Mucosa of descending colon (tissue), 3 donors: ENCODE measurements at places on chromosomes 12 and 14. TPM values are rescaled to one million over a fixed set of nuclear protein-coding genes. Genes with fewer than 3 reads are reported as not detected.

DNA sequence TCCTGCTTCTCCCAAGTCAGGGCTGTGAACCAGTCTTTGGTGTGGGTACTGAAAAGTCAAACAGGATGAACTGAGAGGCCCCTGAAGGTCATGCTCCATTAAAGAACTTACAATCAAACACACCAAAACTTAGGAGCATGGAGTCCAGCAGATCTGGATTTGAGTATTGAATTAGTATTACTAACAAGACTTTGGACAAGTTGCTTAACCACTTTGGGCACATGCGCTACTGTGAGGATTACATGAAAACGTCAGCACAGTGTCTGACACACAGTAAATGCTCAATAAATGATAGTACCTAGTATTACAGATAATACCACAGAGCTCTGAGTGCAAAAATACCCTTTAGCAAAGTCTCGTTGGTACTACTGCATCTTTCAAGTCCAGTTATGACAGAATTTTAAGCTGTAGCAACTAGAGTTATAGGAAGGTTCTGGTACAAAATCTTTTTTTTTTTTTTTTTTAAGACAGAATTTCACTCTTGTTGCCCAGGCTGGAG is 23.2 kb downstream of the TIMELESS start:
- no peak for DNase-seq

TROAP gene
- 4.4 TPM for total RNA-seq

KCNA1 gene
- total RNA-seq = 6.7 TPM

- no peak for DNase-seq
Measured at GRCh38 chr12:66176105-66176900, 6.5 kb upstream of the TMBIM4 start.

- DNase-seq = no peak
Measured at GRCh38 chr12:123078120-123078465, 72.8 kb downstream of the PITPNM2 start.

GRCh38 chr12:94941440-94941862 is 62.0 kb downstream of the NDUFA12 start:
- DNase-seq = no peak

NGB gene
- 5.3 TPM for total RNA-seq

CEP170B gene
- total RNA-seq = 89.9 TPM

DNA sequence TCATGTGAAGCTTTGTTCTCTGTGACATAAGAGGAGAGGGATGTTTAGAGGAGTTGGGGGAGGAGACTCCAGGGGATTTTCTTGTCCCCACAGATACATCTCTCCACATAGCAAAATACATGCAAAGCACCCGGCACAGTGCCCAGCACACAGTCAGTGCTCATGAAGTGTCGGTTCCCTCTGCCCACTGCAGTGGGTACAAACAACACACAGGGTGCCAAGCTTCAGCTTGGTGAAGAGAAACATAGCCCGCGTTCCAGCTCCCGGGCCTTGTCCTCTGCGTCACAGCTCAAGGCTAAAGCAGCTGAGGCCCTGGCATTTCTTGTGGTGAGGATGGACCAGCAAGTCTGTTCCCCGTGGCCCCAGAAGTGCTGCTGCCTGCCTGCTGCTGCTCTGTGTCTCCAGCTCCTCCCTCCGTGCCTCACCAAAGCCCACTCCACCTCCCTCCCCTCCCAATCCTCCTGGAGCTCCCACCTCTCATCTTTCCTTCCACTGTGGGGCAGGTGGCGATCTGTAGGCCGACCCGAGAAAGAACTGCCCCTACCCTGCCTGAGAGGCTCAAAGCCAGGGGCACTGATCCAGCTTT is 57.0 kb upstream of the FKBP4 start:
- no peak for DNase-seq

KIF26A gene
- 7.7 TPM for total RNA-seq

DNA sequence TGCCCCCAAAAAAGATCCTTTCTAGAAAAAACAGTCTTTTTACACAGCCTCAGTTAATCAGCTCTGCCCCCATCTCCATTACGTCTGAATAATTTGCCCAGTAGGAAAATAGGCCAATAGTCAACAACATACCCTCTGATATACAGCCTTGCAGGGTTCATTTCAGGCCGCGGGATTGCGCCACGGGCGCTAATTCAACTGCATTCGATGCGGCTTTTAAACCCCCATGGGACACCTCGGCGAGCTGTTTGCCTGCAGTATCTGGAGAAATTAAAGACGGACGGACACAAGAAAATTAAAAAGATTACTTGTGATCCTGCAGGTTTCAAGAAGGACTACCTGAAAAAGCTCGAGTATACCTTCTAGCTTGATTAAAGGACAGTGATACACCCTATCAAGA is 36.1 kb downstream of the ERP29 start:
- DNase-seq = no peak

DNA sequence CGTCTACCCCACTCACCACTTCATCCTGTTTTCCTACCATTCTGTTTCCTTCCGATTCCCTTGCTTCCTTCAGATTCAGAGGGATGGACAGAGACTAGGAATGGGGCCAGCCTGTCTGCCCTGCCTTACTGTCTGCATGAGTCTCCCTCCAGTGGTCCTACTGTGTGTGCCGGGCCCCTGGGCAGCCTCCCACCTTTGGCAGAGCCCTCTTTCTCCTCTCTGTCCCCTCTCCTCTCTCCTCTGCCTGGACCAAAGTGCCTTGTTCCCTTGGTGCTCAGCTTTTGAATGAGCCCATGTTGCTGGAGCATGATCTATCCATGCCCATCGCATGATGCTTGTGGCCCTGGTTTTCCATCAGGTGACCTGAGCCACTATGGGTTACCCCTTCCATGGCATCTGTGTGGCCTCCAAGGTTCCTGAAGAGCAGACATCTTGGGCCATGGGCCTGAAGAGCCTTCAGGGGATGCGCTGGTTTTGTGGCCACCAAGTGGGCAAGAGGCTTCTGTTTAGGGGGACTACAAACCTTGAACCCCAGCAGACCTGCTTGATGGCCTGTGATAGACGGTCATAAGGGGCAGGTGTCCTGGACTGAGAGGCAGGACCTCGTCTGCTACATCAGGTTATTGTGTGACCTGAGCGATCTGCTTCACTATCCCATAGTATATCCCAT is 54.2 kb upstream of the BCL11B start:
- DNase-seq = no peak
